ENCODE measurements at places on chromosomes 3 and 15. TPM values are rescaled to one million over a fixed set of nuclear protein-coding genes. Genes with fewer than 3 reads are reported as not detected.

GRCh38 chr15:31347067-31347975 is 20.7 kb downstream of the KLF13 start:
- H3K4me1 ChIP-seq: peaks cover 77% of the 10 kb centered on the region
- no peak overlapping the region for H3K4me3 ChIP-seq
- no peaks in the 10 kb centered on the region for H3K36me3 ChIP-seq

DNA sequence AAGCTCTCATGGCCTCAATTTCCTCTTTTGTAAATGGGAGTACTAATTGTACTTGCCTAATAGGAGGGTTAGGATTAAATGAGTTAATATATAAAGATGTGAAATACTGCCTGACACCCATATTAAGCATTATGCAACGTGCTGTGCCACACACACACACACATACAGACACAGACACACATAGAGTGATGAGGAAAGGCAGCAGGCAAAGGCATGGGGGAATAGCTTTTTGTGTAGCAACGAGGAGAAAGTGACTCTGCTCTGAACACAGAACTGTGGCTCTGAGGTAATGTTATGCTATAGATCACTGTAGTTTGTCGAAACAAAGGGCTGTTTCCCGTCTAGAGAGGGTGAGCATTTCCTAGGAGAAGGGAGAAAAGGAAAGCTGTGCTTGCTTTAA is 233.3 kb upstream of the SLCO3A1 start:
- no peaks in the 10 kb centered on the region for H3K4me1 ChIP-seq
- H3K27ac ChIP-seq: no peak overlapping the region
- no peak for DNase-seq
- no peaks in the 10 kb centered on the region for H3K36me3 ChIP-seq

DNA sequence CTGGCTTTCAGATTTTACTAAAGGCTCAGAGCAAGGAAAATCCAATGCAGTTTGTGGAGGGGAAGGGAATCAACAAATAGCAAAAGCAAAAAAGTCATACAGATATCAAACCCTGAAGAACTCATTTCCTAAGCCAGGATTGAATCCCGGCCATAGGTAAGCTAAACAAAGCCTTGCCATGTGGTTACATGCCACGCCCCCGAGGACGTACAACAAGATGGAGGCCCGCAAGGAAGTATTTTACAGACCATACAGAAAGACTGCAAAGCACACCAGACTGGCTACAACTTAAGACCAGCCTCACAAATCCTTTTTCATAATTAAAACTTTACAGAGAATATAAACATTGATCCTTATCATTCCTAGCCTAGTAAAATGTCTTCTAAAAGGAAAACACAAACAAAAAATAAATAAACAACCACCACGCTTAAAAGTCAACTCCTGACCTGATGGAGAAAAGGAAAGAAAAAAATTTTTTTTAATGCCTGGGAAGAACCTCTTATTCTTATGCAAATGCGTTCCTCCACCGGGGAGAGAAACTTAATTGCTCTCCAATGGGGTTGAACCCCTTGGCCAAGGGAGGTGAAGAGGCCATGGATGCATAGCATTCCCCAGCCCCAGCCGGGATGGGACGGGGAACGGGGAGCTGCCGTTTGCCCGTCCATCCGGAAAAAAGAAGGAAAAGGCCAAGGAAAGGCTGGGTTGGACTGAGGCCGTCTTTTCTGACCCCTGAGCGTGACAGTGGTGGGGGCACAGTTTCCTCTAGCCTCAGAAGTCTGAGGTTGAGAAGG is 39.3 kb downstream of the IL1RAP start:
- no peaks in the 10 kb centered on the region for H3K4me1 ChIP-seq
- no peaks in the 10 kb centered on the region for H3K27me3 ChIP-seq
- DNase-seq: no peak
- no peak overlapping the region for H3K27ac ChIP-seq
- no peak overlapping the region for H3K4me3 ChIP-seq
- no peaks in the 10 kb centered on the region for H3K36me3 ChIP-seq

GRCh38 chr15:57333487-57333886 is 42.8 kb upstream of the CGNL1 start:
- no peaks in the 10 kb centered on the region for H3K27me3 ChIP-seq
- no peaks in the 10 kb centered on the region for H3K4me1 ChIP-seq
- H3K27ac ChIP-seq: no peak overlapping the region
- no peak overlapping the region for H3K4me3 ChIP-seq
- no peak for DNase-seq
- no peaks in the 10 kb centered on the region for H3K36me3 ChIP-seq

GRCh38 chr3:177813322-177813721 is 616.0 kb upstream of the TBL1XR1 start:
- DNase-seq: peak; percentile 67
- H3K4me3 ChIP-seq: no peak overlapping the region
- no peaks in the 10 kb centered on the region for H3K4me1 ChIP-seq
- peak overlapping the region; percentile 36 for H3K27ac ChIP-seq
- no peaks in the 10 kb centered on the region for H3K36me3 ChIP-seq

GRCh38 chr3:64387688-64388087 is 162.4 kb upstream of the PRICKLE2 start:
- H3K4me1 ChIP-seq: no peaks in the 10 kb centered on the region
- H3K36me3 ChIP-seq: no peaks in the 10 kb centered on the region
- no peak overlapping the region for H3K27ac ChIP-seq
- DNase-seq: no peak
- H3K4me3 ChIP-seq: no peak overlapping the region

- no peak overlapping the region for H3K27ac ChIP-seq
- no peaks in the 10 kb centered on the region for H3K36me3 ChIP-seq
- no peaks in the 10 kb centered on the region for H3K27me3 ChIP-seq
- no peak overlapping the region for H3K4me3 ChIP-seq
Observed at GRCh38 chr15:62342959-62343358, 177.9 kb upstream of the C2CD4B start.

GRCh38 chr15:68653801-68654200 is 75.0 kb downstream of the CORO2B start:
- peaks cover 52% of the 10 kb centered on the region for H3K4me1 ChIP-seq
- H3K36me3 ChIP-seq: no peaks in the 10 kb centered on the region
- H3K27me3 ChIP-seq: no peaks in the 10 kb centered on the region
- H3K4me3 ChIP-seq: no peak overlapping the region

DNA sequence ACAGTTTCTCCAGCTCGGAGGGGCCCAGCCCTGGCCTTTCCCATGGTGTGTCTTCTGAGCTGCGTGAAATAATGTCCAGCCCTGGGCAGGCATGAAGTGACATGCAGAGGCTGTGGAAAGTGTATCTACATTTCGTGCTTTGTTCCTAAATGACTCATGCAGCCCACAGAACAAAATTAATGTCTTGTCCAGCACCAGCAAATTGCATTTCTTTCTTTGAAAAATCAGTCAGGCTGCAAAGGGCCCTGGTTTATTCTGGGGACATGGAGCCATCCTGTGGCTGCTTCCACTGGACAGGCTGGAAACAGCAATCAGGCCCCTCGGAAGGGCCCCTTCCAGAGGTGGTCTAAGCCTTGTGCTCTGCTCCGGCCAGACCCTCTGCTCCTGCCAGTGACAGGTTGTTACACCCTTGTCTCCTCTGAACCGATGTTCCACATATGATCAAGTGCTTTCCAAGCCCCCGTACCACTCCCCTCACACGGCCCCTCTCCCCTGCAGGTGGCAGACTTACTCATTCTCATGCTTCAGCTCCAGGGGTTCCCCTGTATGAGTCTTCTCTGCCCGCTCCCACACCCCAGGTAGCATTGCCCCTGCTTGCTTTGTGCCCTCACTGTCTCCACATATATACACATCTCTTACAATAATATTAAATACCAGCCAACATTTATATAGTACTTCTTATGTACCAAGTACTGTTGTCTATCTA is 33.7 kb downstream of the CRYGS start:
- H3K27me3 ChIP-seq: no peaks in the 10 kb centered on the region
- DNase-seq: no peak
- H3K4me1 ChIP-seq: no peaks in the 10 kb centered on the region
- H3K4me3 ChIP-seq: no peak overlapping the region
- no peaks in the 10 kb centered on the region for H3K36me3 ChIP-seq

- H3K4me3 ChIP-seq: no peak overlapping the region
- no peaks in the 10 kb centered on the region for H3K4me1 ChIP-seq
- no peak overlapping the region for H3K27ac ChIP-seq
- no peaks in the 10 kb centered on the region for H3K27me3 ChIP-seq
- no peak for DNase-seq
- H3K36me3 ChIP-seq: peaks cover 41% of the 10 kb centered on the region
Observed at GRCh38 chr3:47664519-47664918, 85.9 kb upstream of the CSPG5 start.

NMB gene
- 86.4 TPM for total RNA-seq

AMIGO3 gene
- total RNA-seq: 2.1 TPM
